ENCODE measurements at places on chromosomes 3 and 15. TPM values are rescaled to one million over a fixed set of nuclear protein-coding genes. Genes with fewer than 3 reads are reported as not detected.

The RTP1 gene
- not detected for total RNA-seq

DNA sequence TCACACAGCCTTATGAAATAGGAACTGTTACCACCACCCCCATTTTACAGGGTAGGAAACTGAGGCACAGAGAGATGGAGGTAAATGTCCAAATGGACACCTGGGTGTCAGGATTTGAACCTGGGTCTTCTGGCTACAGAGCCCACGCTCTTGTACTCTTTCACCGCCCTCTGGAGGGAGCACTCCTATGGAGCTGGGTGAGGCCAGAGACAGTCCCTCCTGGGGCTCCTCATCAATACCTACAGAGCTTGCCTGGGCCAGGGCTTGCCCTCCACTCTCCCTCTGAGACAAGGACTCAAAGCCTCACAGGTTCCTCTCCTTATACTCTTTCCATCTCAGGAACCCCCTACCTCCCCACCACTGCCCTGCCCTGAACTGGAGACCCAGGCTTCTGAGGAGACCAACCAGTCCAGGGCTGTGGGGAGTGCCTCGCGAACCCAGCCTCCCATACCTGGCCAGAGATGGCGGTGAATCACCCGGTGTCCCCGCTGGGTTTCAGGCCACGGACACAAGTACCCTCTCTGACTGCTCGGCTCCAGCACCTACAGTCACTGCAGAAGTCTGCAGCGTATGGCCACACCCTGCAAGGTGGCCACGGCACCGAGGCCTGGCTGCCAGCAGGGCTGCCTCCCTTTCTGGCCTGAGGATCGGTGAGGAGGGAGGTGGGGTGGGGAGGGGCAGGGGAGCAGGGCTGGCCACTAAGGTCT, 22.1 kb upstream of the ATP2B2 start:
- peak; percentile 15 for DNase-seq

DNA sequence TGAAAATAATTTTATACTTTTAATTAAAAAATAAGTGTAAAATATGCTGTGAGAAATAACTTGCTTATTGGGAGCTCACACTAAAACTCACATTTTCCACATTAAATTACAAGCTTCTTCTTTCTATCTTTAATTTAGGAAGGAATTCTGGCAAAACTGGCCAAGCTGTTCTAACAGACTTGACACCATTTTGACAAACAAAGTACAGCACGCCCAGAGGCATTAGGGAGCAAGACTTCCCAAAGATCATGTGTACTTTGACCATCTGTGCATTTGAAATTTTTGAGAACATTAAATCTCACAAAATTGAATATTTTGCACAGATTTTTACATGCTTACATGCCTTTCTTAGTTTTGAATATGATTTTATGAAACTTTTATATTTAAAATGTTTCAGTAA, 1288.4 kb upstream of the CADM2 start:
- no peak for DNase-seq

DNA sequence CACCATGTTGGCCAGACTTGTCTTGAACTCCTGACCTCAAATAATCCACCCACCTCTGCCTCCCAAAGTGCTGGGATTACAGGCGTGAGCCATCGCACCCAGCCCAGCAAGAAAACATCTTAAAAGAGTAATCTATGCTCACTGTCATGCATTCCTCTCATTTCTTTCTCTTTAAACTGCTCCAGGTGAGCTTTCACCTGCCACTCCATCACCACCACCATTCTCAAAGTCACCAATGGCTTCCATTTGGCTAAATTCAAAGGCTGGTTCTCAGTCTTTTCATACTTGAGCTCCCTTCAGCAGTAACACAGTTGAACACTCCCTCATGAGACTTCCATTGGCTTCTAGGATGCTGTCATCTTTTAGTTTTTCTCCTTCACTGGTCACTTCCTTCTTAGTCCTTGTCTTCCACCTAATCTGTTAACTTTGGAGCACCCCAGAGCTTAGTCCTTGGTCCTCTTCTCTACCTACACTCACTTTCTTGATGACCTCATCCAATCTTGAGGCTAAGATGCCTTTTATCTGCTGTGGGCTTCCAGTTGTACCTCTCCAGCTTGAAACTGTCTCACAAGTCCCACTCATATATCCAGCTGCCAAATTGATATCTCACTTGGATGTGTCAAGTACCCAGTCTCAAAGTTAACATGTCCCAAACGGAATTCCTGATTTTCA, 27.0 kb upstream of the ESYT3 start:
- no peak for DNase-seq

GRCh38 chr15:38093931-38094330, 158.7 kb upstream of the SPRED1 start:
- no peak for DNase-seq
